Activated CD4-positive, alpha-beta T cell treated with anti-CD3 and anti-CD28 coated beads for 4 hours (primary cell): ENCODE measurements at places on chromosomes 2 and 18.

DNA sequence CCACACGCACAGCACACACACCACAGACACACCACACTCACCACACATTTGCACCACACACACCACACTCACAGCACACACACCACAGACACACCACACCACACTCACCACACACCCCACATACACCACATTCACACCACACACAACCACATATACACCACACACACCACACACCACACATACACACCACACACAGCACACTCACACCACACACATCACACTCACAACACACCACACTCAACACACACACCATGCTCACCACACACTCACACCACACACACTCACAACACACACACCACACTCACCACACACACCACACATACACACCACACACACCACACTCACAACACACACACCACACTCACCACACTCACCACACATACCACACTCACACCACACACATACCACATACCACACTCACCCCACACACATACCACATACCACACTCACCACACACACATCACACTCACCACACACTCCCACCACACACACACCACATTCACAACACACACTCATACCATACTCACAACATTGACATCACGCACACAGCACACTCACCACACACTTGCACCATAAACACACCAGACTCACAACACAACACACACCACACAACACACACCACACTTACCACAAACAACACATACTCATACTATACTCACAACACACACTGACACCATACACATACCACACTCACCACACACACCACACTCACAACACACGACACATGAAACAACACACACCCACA is 60.0 kb downstream of the SDC1 start:
- no peak for DNase-seq

- no peak for DNase-seq
Measured at GRCh38 chr2:150426315-150426714, 61.2 kb downstream of the RND3 start.

DNA sequence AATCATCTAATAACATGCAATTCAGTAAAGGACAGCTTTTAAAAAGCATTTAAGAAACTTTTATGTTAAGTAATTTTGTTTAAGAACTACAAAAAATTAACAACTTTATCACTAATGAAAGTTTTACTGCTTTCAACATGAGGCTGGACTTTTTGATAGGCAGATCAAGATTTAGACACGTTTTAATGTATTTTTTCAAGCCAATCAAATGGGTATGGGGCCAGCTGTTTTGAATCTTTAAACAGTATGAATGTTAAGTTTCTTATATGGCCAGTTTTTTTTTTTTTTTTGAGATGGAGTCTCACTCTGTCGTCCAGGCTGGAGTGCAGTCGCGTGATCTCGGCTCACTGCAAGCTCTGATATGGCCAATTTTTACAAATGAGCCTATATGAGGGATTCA is 73.1 kb downstream of the ST6GAL2 start:
- DNase-seq = no peak

DNA sequence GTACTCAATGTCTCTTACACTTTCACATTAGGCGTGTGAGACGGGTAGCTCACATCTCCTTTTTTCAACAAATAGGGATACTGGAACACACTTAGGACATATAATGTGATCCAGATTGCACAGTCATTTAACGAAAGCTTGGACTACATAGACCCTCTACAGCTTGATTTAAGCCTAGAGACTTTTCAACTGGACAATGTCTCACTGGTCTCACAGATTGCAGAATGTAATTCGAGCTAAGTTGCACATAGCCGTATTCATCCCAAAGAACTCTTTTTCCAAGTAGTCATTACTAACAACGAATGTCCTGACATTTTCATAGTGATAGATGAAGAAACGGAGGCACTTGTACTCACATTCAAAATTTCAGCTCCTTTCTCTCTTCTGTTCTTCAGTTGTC is 612.1 kb downstream of the ZEB2 start:
- no peak for DNase-seq

GRCh38 chr2:118842661-118843482 is 4.6 kb downstream of the EN1 start:
- DNase-seq = no peak

GRCh38 chr2:230935130-230935430 is 10.0 kb upstream of the GPR55 start:
- DNase-seq = no peak

DNA sequence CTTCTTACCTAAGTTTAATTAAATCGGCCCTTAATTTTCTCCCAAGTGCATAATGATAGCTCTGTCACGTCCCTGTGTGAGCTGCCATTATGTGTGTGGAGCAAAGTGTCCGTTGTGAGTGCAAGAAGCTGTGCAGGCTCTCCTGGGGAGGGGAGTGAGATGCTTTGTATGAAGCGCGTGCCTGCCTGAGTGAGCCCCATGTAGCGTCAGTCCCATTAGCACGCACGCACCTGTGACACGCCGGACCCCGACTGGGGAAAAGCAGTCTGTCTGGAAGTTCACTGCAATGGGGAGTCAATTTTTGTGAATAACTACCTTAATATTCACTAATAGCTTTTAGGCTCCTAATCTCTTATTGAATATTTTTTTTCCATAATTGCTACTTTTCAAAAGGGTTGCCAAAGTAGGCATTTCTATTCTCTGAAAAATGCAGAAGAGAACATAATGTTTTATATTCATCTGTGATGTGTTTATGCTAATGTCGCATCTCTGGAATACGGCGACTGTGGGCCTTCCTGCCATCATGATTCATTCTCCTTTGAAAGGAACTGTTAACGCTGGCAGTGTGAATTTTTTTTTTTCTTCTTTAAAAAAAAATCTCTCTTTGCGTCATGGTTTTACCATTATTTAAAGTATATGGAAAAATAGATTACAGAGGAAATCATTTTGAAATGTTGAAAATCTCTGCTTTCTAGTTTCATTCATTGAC is 157.7 kb downstream of the COL4A4 start:
- DNase-seq = no peak
